H54 (cell line): ENCODE measurements at places on chromosomes 7 and 10.

GRCh38 chr10:78706726-78707540, 361.8 kb upstream of the ZMIZ1 start:
- DNase-seq: no peak

GRCh38 chr7:100469227-100470044, 5.4 kb upstream of the SPACDR start:
- DNase-seq: peak; percentile 85

- DNase-seq: no peak
Measured at GRCh38 chr10:131452926-131453720, 141.6 kb upstream of the TCERG1L start.

- no peak for DNase-seq
Measured at GRCh38 chr10:64648915-64649314, 1127.7 kb downstream of the REEP3 start.

DNA sequence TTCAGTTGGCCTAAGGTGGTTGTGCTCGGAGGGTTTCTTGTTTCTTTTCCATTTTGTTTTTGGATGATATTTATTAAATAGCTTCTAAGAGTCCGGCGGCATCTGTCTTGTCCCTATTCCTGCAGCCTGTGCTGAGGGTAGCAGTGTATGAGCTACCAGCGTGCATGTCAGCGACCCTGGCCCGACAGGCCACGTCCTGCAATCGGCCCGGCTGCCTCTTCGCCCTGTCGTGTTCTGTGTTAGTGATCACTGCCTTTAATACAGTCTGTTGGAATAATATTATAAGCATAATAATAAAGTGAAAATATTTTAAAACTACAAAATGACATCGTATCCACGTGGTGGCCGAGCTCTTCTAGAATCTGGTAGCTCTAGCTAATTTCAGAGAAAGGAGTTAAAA, 20.4 kb downstream of the GATA3 start:
- no peak for DNase-seq

DNA sequence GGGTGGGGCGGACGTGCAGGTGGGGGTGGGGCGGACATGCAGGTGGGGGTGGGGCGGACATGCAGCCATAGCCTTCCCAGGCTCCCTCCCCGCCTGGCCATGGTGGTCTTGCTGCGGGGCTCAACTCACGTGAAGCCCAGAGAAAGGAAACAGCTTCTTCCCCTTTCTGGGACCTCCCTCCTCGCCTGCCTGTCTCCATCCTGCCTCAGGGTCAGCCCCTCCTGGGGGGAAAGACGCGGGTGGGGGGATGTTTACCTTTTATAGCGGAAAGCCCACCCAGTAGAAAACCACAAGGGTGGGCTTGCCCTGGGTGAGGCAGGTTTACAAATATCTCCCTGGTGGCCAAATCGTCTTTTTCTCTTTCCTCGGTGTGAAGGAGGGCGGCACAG, 520.0 kb downstream of the GLRX3 start:
- no peak for DNase-seq

- DNase-seq: no peak
Measured at GRCh38 chr7:618539-619367, 99.1 kb upstream of the PDGFA start.

DNA sequence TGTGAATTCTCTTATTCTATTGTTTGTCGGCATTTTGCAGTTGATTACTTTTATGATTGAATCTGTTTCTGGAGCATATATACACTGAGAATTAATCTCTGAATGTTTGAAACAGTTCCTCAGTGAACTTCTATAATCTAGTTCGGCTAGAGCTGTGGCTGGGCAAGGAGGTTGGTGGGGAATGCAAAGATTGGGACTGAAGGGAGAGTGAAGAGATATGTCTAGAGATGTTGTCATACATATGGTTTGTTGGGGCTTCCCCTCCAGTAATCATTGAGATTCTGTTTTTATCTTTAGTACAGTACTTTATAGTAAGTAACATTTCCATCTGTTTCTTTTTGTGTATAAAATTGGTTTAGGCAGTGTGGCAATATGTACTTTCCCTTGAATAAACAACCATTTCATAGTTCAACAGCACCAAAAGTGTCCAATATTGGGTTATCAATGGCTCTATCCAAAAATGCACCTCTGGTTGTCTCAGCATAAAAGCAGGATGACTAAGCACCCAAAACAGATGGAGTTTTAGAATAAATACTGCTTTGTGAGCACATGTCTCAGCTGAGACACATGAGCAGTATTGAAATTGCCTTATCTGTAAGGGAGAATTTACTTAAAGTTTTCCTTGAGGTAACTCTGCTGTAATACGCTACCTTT, 36.7 kb downstream of the WAC start:
- no peak for DNase-seq

DNA sequence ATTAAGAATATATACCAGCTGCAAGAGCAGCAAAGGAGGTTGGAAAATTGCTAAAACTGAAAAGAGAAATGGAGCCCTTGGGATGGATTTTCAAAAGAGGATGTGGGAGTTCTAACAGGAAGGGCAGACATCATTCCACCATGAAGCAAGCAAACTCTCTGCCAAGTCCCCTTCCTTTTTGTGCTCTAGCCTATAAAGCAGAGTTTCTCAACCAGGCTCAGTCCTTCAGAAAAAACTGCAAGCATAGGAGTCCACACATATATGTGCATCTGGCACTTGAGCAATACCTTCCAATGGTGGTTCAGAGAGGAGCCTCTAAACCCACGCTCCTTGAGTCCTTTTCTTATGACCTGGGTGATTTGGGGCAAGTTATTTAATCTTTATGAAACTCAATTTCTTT, 98.6 kb upstream of the MKX start:
- DNase-seq: no peak

GRCh38 chr10:126931544-126931943, 26.3 kb downstream of the DOCK1 start:
- no peak for DNase-seq

DNA sequence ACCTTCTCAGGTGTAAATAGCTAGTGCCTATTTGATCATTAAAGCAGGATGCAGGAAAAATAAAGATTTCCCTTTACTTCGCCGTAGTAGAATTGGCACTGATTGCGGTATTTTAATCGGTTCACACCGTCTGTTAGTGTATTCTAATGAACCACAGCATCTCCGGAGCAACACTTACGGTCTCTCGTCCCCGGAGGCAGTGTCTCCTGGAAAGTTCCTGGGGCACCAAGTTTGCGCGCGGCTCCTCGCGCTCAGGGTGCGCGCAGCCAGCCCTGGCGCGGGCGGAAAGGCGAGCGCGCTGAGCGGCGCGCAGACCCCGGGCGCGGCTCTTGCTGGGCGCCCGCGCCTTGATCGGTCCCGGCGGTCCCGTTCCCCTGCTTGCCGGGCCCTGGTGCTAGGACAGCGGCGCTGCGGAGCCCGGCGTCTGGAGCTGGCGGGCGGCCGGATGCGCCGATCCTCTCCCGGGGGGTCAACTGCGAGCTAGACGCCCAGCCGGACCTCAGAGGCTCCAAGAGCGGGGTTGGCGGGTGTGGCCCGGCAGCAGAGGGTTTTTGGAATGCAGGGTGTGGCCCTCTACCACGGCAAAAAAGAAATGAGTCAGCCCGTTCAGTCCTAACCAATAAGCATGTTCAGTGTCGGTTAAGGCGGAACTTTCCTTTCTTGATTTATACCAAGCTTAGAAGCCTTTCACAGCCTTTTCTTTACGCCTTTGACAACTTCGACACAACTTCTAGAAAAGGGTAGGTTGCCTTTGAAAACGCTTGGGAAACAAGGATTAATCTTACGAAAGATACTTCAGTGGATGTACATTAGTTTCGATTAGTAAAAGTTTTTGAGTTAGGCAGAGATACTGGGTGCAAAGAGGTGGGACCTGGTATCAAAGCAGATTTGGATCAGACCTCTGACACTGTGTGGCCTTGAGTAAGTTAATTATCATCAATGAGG, 166.8 kb upstream of the ASAH2 start:
- DNase-seq: peak; percentile 80

DNA sequence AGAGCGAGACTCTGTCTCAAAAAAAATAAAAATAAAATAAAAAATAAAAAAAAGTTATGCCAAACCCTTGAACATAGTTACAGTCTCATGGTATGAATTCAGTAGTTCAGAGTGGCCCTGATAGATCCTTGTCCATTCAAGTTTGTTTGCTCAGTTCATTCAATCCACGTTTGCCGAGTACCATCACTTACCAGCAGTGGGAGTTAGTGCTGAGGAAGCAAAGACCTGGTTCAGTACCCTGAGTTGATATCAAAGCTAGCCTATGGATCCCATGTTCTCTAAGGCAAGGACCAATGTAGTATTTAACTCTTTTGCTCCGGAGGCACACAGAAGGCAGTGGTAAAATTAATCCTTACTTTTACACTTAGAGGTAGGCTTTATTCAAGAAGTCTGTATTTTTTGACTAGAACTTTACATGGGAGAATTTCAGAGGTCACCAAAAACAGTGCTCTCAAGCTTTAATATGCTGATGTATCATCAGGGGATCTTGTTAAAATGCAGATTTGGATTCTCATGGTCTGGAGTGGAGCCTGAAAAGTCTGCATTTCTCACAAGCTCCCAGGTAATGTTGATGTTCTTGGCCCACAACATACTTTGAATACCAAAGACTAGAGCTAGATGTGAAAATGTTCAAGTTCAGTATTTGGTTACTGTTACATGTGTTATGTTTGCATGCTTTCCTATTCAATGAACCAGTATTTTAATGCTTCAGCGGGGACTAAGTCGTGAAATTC, 38.1 kb upstream of the HBP1 start:
- no peak for DNase-seq

DNA sequence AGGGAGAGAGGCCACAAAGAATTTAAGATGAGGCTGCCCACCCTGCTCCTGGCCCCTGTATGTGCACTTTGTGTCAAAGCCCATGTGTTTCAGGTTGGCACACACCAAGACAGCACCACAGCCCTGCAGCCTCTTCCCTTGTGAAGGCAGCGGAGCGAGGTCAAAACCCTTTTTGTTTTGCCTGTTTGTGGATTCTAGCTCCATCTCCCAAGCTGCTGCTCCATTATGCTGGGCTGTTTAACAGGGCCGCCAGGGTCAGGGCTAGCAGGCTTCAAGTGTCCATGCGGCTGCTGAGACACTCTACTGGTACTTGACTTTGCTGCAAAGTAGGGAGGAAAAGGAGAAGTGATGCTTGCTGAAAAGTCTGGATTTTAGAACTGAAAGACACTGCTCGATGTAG, 142.3 kb upstream of the EFCAB10 start:
- no peak for DNase-seq

DNA sequence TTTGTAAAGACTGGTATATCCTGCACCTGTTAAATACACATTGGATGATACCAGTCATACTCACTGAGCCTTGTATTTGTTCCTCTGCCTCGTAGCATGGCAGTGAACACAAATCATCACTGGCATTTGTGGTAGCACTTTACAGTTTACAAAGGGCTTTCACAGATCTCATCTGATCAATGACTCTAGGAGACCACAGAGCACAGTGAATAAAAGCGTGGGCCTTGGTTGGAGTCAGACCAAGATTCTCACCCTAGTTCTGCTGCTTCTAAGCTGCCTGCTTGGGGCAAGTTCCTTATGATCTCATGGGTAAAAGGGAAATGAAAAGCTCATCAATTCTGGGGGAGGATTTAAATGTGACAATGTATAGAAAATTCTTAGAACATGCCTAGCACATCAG, 129.9 kb upstream of the AGK start:
- DNase-seq: no peak

DNA sequence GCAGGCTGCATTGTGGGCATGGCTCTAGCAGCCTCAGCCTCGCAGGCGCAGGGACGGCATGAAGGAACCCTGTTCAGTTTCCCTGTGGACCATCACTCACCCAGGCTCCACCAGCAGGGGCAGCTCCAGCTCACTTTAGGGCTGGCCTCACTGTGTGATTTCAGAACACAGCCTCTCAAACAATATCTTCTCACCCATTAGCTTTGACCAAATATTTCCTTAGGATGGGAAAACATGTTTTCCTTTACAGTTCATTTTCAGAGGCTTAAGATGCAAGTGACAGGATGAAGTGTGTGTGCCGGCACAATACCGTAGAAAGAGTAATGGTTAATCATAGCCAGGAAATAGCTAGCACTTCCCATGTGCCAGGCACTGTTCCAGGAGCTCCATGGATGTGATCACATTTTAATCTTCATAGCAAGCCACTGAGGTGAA, 58.2 kb downstream of the LANCL2 start:
- no peak for DNase-seq
